ENCODE measurements at places on chromosomes 7 and 10.

DNA sequence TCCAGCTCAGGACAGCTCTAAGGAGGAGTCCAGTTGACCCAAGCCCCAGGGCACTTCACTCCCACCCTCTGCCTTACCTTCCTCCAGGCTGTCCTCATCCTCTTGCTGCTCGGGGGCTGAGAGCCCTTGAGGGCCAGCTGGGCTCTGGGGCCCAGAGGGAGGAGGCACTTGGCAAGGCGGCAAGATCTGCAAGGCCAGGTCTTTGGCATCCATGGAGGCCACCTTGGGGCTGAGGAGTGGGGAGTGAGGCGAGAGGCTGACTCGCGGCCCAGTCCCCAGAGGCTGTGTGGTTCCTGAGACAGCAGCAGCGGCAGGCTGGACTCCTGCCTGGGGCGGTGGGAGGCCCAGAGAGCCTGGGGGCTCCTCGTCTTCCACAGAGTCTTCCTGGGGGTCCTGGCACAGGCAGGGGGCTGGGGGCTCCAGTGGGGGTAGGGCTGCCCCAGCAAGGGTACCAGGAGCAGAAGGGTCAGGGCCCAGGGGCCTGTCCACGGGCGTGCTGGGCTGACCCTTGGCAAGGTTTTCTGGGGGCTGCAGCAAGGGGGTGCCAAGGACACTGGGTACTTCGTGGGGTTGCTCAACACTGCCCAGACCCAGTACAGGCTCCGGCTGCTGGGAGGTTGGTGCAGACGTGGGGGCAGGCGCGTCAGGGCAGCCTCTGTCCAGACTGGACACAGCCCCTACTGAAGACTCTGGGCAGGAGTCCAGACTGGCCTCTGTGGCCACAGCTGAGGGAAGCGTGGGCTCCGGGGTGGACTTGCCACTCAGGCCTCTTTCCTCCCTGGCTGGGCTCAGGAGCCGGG lies 6.5 kb downstream of the NACAD start:
- peak; percentile 23 for DNase-seq

GRCh38 chr10:21174715-21175495 lies 277.8 kb upstream of the NEBL start:
- no peak for DNase-seq

GRCh38 chr7:6242561-6242960 lies 29.9 kb downstream of the CYTH3 start:
- no peak for DNase-seq

GRCh38 chr10:42532996-42533395 lies 105.4 kb downstream of the ZNF33B start:
- DNase-seq, result no peak

GRCh38 chr10:4016214-4016740 lies 231.3 kb upstream of the KLF6 start:
- DNase-seq, result no peak

- peak; percentile 67 for DNase-seq
These were observed 75.4 kb upstream of the PDSS1 start for GRCh38 chr10:26621889-26622711.

DNA sequence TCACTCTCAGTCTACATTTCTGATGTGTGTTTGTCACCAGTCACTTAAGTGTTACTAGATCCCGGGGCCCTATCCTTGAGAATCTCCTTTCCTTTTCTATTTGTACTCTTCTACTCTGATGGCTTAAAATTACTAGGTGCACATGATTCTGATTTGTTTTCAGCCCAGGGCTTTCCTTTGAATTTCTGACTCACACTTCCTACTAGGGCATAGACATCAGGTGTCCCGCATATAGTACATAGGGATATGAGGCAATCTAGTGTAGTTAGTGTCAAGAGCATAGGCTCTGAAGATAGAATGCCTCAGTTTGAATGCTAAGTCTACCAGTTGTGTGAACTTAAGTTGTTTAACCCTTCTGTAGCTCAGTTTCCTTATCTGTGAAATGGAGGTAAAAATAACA lies 49.4 kb upstream of the LRRN3 start:
- DNase-seq, result no peak

DNA sequence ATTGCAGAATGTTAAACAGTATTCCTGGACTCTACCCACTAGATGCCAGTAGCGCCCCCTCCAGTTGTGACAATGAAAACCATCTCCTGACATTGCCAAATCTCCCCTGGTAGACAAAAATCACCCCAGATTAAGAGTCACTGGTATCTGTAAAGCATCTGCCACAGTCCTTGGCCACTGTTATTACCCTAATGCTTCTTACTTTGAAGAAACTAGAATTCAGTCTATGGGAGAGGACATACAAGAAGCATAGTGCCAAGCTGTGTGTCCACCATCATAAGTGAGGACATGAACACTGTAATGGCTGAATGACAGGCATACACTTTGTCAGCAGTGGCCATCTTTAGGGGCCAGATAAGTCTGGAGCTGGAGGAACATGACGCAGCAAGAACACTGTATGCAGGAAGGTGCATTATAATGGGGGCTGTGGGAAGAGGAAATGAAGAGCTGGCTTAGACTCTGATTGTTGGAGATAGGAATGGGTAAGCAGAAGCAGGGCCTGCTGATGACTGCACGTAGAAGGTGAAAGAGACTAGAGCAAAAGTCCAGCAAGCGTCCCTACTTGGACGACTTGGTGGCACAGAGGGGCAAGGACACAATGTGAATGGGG lies 32.5 kb downstream of the CBX3 start:
- no peak for DNase-seq

DNA sequence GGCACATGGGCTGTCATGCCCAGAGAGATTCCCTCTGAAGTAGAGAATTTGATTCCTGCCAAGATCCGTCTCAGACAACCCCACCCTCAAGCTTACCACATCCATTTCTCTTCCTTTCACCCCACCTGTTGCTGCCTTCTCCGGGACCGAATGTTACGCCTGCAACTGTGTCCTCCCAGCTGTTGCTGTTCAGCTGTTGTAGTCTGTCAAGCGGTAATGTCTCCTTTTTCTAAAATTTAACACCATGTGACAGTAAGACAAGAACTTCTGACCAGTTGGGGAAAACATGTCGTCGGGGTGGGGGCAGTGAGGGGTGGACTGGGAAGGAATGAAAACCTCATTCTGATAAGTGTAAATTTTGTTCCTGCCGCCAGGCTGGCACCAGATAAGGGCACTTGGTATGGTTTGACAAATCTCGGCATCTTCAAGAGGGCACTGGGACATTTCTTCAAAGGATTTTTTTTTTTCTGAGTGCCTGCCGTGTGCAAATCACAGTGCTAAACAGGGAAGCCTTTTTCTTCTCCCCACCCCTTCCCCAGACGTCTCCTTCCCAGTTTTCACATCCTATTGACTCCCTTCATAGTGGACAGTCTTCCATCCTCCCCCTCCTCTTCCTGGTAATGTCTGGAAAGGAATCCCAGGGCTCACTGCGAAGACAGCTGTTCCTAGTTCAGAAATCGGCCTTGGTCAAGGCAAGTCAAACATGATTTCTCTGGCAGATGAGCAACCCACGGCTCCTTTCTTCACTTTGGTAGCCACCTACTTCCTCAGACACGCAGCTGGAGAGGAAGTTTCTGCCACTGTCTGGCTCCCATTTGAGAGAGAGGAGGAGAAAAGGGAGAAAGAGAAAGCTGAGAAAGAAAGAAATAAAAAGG lies 5.0 kb upstream of the CELF2 start:
- DNase-seq, result no peak

- no peak for DNase-seq
These were observed 8.3 kb upstream of the FAM133B start for GRCh38 chr7:92598310-92598981.
